GM20000 (cell line): ENCODE measurements at places on chromosomes 13 and 19.

DNA sequence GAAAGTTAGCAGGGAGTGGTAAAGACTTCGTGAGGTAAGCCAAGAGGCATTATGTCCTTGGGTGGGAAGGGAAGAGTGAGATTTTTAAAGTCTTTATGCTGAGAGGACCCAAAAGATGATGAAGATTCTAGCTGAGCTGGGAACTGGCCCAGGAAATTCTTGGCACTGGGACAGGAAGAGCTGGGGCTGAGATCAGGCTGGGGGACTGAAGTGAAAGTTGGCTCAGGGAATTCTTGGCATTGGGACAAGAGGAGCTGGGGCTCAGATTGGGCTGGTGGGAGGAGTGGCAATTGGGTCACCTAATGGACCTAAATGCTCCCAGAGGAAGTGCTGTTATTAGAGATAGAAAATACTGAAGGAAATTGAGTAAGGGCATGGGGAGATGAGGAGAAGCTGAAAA is 8.8 kb downstream of the SCEL start:
- DNase-seq = no peak

- no peak for DNase-seq
Observed at GRCh38 chr13:67620665-67621064, 390.5 kb upstream of the PCDH9 start.

- DNase-seq = no peak
Observed at GRCh38 chr19:56351208-56351607, 36.6 kb upstream of the ZSCAN5A start.

DNA sequence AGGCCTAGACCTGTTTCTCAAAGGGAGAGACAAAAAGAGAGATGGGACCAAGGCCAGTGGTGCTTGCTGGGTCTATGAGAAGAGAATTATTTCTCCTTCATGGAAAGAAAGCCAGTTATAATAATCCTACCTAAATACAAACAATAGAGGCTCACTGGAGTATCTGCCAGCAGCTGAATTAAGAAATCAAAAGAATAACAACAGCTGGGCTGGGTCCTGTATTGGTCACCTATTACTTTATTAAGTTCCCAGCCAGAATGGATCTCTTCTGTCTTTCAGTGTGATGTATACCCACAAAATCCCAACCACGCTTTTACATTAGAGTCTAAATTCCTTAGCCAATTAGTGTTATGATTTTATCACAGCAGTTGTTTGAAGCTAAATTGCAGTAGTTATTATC is 297.8 kb upstream of the DACH1 start:
- no peak for DNase-seq

GRCh38 chr19:49165111-49165750 is 7.6 kb downstream of the TRPM4 start:
- DNase-seq = no peak
